Fibroblast of skin of back (primary cell): ENCODE measurements at places on chromosomes 7 and 10.

GRCh38 chr10:13915710-13916109 lies 328.9 kb downstream of the PRPF18 start:
- no peak for DNase-seq

DNA sequence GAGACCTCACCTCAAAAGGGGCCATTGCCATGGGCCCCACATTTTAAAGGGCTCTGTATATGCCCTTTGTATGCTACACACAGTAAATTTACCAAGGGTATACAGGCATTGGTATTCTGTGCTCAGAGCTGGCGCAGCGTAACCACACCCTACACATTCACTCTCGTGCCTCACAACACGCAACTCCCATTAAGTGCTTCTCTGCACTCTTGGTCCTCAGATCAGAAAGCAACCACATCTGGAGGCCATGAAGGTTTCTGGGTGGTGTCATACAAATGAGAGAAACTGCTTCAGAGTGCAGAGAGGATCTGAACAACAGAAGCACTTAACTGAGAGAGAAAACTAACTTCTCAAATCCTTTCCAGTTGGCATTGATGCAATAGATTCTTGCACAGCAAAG lies 9.4 kb upstream of the CACUL1 start:
- no peak for DNase-seq

GRCh38 chr10:118342638-118343020 lies 505 bp upstream of the FAM204A start:
- DNase-seq, result peak; percentile 6

- no peak for DNase-seq
Observed at GRCh38 chr10:1846032-1846431, 108.7 kb upstream of the ADARB2 start.
